ENCODE measurements at places on chromosomes 12 and 14. TPM values are rescaled to one million over a fixed set of nuclear protein-coding genes. Genes with fewer than 3 reads are reported as not detected.

Gene KRT73
- total RNA-seq = not detected

Gene CLEC2D
- total RNA-seq = 1.4 TPM

Gene MMP19
- total RNA-seq = 2.3 TPM

Gene STON2
- total RNA-seq = 1.9 TPM

Gene HCAR2
- not detected for total RNA-seq

Gene TMEM119
- 0.94 TPM for total RNA-seq
